ENCODE measurements at places on chromosomes 1 and 21.

- no peak for DNase-seq
Measured at GRCh38 chr1:230120921-230121381, 53.9 kb downstream of the GALNT2 start.

DNA sequence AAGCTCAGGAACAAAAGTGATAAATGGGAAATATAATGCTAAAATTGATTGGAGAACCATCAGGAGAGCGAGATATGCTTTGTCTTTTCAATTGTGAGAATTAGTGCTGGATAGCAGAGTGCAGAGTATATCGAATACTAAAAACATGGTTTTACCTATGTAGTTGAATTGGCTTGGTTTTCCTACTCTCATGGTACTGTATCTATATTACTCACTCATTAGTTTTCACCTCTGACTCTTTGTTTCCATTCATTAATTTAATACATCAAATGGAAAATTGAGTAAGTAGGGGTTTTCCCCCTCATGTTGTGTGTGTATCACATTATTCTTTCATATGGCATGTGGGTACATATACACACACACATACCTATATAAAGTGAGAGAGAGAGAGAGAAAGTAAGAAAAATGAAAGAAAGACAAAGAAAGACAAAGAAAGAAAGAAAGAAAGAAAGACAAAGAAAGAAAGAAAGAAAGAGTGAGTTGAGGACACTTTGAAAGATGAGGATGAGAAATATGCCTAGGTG, 1574.5 kb downstream of the MRPL39 start:
- DNase-seq, result no peak

GRCh38 chr1:30713311-30713710, 10.1 kb downstream of the MATN1 start:
- DNase-seq, result no peak

DNA sequence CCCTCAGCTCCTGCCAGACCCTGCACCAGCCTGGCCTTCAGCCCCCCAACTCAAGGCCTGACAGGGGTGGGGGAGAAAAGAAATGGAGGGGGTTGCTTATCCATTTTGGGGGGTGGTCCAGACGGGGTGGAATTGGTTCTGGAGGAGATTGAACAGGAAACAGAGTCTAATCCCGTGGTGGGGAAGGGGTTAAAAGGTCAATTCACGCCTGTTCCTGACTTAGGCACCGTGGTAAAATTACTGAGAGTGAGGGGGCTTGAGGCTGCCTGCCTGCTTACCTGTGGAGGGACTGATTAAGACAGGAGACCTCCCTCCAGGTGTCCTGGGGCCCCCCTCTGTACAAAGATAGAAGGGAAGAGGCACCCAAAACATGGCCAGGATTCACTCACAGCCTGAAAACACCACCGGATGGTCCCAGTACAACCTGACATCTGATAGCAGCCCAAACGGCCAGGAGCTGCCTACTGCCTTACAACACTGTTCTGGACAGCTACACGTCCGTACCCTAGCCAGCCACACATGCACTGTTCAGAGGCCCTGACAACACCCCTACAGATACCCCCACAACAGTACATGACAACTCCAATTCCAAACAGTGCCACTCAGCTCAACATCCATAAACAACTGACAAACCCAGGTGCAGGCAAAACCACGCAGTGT, 31.8 kb downstream of the AHDC1 start:
- DNase-seq, result no peak

GRCh38 chr1:20349561-20349960, 58.9 kb downstream of the VWA5B1 start:
- no peak for DNase-seq

DNA sequence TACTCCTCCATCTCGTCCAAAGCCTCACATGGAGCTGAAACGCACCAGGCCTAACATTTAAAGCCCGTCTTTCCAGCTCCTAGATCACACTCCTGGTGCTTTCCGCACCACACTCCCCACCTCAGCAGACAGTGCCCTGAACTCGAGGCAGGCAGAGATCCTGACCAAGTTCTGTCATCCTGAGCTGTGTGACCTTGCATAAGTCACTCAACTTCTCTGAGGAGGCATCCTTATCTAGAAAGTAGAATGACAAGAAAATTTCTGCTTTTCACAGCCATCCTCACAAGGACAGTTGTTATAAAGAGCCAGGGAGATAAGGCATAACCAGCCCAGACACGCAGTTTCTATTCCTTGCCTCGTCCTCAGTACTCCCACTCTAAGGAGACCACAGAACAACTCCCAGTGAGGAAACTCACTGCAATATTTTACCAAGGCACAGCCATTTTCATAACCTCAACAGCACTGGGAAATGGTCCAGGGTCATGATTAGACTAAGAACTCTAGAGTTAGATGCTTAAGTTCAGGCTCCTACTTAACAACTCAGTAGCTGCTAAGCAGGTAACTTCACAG, 3.1 kb downstream of the LRP8 start:
- no peak for DNase-seq

DNA sequence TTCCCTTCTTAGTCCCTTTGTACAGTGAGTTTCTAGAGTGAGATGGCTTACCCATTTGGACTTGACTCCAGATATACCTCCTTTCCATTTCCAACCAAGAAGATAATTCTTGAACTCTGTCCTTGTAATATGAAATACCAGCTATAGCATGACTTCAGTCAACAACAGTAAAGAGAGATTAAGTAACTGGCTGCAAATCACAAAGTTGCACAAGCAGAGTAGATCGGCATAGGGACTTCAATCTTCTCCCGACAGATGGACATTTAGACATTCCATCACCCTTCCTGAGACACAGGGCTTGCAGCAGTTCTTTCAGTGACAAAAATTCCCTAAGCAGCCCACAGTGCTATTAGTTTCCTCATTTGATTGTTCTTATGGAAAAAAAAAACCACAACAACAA, 44.6 kb downstream of the JAK1 start:
- no peak for DNase-seq
